ENCODE measurements at places on chromosomes 1 and 21.

GRCh38 chr1:94654459-94654858 is 112.9 kb upstream of the F3 start:
- no peak for DNase-seq

- no peak for DNase-seq
These were observed 68.9 kb downstream of the ST3GAL3 start for GRCh38 chr1:43776043-43776761.

GRCh38 chr1:181640956-181641355 is 157.6 kb downstream of the CACNA1E start:
- no peak for DNase-seq

DNA sequence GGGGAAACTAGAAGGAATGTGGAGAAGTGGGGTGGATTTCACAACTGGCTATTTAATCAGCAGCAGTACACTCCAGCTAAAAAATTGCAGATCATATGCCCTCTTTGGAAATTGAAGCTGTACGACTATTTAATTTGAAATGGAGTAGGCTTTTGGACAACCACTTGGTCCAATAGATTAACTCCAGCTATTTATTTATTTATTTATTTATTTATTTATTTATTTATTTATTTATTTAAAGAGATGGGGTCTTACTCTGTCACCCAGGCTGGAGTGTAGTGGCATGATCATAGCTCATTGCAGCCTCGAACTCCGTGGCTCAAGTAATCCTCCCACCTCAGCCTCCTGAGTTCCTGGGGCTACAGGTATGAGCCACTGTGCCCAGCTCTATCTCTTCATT is 312.3 kb downstream of the KCNH1 start:
- DNase-seq: no peak

GRCh38 chr1:180954005-180954800 is 41.5 kb downstream of the KIAA1614 start:
- DNase-seq: no peak

All from ecto neural progenitor cell (in vitro differentiated cells).